ENCODE measurements at places on chromosomes 16 and 17. TPM values are rescaled to one million over a fixed set of nuclear protein-coding genes. Genes with fewer than 3 reads are reported as not detected.

DNA sequence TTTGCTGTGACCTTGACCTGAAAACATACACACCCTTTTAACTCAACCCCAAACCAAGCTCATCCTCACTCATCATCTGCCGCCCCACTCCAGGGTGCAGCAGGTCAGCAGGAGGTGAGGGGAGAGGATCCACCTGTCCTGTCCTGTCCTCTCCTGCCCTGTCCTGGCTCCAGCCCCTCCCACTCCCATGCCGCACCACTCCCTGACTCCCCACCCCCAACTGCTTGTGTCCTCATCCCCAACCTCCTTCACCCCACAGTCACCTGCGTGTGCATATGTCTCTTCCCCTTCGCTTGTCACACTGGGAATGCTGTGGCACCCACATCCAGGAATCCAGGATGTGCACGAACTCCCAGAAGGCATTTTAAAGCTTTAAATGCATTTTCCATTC is 15.6 kb downstream of the NGFR start:
- DNase-seq = no peak

- DNase-seq = no peak
These were observed 11.7 kb downstream of the NDUFAB1 start for GRCh38 chr16:23584186-23585076.

The MINK1 gene
- total RNA-seq = 74.4 TPM

The ODAD4 gene
- total RNA-seq = 1.3 TPM

The XAF1 gene
- total RNA-seq = not detected
